ENCODE measurements at places on chromosomes 5 and 9.

- DNase-seq: no peak
- peaks cover 33% of the 10 kb centered on the region for H3K4me1 ChIP-seq
- peak overlapping the region; percentile 67 for H3K27ac ChIP-seq
- H3K36me3 ChIP-seq: no peaks in the 10 kb centered on the region
- H3K27me3 ChIP-seq: no peaks in the 10 kb centered on the region
- H3K4me3 ChIP-seq: no peak overlapping the region
Observed at GRCh38 chr9:136550439-136551289, 4.8 kb upstream of the NOTCH1 start.

- H3K27ac ChIP-seq: no peak overlapping the region
- H3K27me3 ChIP-seq: no peaks in the 10 kb centered on the region
- H3K4me1 ChIP-seq: peaks cover 17% of the 10 kb centered on the region
- H3K4me3 ChIP-seq: no peak overlapping the region
Observed at GRCh38 chr9:120382453-120382852, 197.5 kb downstream of the CDK5RAP2 start.

- no peaks in the 10 kb centered on the region for H3K4me1 ChIP-seq
- no peak for DNase-seq
- no peak overlapping the region for H3K4me3 ChIP-seq
- peaks cover 8% of the 10 kb centered on the region for H3K36me3 ChIP-seq
- H3K27ac ChIP-seq: no peak overlapping the region
- no peaks in the 10 kb centered on the region for H3K27me3 ChIP-seq
Observed at GRCh38 chr5:72347801-72348308, 27.7 kb downstream of the PTCD2 start.

GRCh38 chr5:98825582-98826375 is 52.3 kb downstream of the RGMB start:
- H3K4me3 ChIP-seq: no peak overlapping the region
- H3K4me1 ChIP-seq: no peaks in the 10 kb centered on the region
- no peaks in the 10 kb centered on the region for H3K27me3 ChIP-seq
- H3K36me3 ChIP-seq: no peaks in the 10 kb centered on the region

DNA sequence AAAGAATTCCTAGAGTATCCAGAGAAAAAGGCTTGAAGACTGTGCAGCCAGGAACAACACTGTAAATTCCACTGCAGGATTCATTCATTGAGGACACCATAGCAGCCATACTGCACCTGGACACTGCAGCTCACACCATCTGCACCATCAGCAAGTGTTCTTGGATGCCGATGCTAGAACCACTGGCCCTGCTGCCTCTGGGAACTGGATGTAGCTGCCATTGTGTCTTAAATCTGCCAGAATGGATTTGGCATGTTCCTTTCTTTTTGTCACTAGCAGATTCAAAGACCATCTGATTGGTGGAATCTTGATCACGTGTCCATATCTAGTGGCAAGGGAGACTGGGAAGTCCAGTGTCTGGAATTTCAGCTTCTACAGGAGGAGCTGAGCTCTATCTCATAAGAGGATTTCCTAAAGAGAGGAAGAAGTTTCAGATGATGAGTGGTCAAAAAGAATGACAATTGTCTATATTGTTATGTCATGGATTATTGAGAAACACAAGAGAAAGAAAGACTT is 278.3 kb upstream of the ANKRD55 start:
- H3K27ac ChIP-seq: no peak overlapping the region
- peaks cover 26% of the 10 kb centered on the region for H3K4me1 ChIP-seq
- no peak overlapping the region for H3K4me3 ChIP-seq

DNA sequence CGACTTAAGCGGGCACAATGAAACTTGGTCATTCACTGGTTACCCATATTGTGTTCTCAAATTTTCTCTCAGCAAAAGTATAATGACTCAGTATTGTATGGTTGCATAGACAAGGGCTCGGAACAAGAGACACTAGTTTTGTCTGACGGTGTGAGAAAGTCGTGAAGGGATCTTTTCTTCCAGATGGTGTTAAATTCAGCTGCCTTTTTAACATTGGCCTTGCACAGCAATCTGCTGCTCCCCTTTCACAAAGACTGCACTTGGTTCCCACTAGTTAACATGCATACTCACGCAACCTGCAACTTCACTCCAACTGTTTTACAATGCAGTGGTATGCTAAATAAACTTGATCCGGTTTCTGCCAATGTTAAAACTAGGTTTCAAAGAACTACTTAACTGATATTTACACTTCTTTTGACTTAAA is 219.2 kb downstream of the MEF2C start:
- H3K4me1 ChIP-seq: peaks cover 20% of the 10 kb centered on the region
- H3K27me3 ChIP-seq: no peaks in the 10 kb centered on the region
- H3K27ac ChIP-seq: no peak overlapping the region
- no peak overlapping the region for H3K4me3 ChIP-seq
- no peak for DNase-seq
- H3K36me3 ChIP-seq: no peaks in the 10 kb centered on the region

- H3K27ac ChIP-seq: no peak overlapping the region
- H3K4me3 ChIP-seq: no peak overlapping the region
- no peaks in the 10 kb centered on the region for H3K36me3 ChIP-seq
- DNase-seq: no peak
- no peaks in the 10 kb centered on the region for H3K4me1 ChIP-seq
Observed at GRCh38 chr9:12464910-12465512, 228.2 kb upstream of the TYRP1 start.

DNA sequence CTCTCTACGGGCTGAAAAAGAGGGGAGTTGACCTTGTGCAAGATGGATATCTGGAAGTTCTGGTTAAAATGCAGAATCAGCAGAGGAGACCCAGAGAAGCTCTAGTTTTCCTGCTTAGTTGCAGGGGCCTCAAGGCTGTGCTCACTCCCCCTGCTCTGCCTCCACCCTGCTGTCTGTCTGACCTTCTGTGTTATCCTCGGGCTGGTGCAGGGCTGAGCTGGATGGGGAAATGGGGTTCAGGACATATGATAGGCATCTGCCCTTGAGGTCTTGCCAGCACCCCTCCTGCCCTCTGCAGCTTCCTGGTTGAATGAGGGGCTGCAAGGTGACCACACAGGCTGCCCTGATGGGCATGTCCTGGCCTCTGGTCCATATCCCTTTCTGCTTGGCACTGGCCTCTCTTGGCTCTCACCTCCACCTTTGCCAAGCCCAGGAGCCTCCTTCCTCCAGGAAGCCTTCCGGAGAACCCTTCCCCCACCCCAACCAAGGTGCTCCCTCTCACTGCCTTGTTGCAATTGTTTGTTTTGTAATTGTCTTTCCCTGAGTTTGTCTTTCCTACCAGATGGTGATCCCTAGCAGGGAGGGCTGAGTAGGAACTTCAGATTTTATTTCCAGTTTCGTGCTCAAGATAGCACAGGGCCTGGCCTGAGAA is 1.3 kb downstream of the TMEM268 start:
- H3K4me3 ChIP-seq: no peak overlapping the region
- DNase-seq: no peak
- H3K36me3 ChIP-seq: no peaks in the 10 kb centered on the region

DNA sequence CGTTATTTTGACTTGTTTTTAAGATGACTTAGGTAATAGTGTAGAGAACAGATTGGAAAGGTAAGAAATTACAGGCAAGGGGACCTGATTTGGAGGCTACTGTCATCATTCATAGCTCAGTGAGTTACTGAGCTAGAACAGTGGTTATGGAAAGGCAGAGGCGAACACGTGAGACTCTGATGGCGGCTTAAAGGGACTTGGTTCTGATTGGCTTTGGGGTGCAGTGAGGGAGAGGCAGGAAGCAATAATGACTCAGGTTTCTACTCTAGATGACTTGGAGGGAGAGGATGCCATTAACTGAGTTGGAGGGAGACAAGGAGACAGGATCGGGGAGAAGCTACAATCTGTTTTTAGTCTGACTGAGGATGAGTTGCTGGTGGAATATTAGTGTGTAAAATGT is 3.0 kb downstream of the F2RL2 start:
- no peaks in the 10 kb centered on the region for H3K36me3 ChIP-seq
- H3K4me3 ChIP-seq: no peak overlapping the region
- no peak overlapping the region for H3K27ac ChIP-seq
- no peaks in the 10 kb centered on the region for H3K27me3 ChIP-seq
- no peak for DNase-seq

- no peak overlapping the region for H3K4me3 ChIP-seq
- no peaks in the 10 kb centered on the region for H3K36me3 ChIP-seq
- DNase-seq: peak; percentile 48
Observed at GRCh38 chr5:116135344-116135743, 50.5 kb downstream of the COMMD10 start.

GRCh38 chr9:91253488-91253887 is 108.2 kb downstream of the AUH start:
- no peaks in the 10 kb centered on the region for H3K27me3 ChIP-seq
- H3K27ac ChIP-seq: no peak overlapping the region
- no peaks in the 10 kb centered on the region for H3K36me3 ChIP-seq
- no peak for DNase-seq
- no peaks in the 10 kb centered on the region for H3K4me1 ChIP-seq

GRCh38 chr5:31477516-31477915 is 54.4 kb downstream of the DROSHA start:
- H3K4me1 ChIP-seq: no peaks in the 10 kb centered on the region
- H3K27me3 ChIP-seq: no peaks in the 10 kb centered on the region
- no peaks in the 10 kb centered on the region for H3K36me3 ChIP-seq
- no peak overlapping the region for H3K27ac ChIP-seq
- H3K4me3 ChIP-seq: no peak overlapping the region

GRCh38 chr5:142835540-142835939 is 65.4 kb downstream of the ARHGAP26 start:
- H3K27ac ChIP-seq: no peak overlapping the region
- no peak for DNase-seq
- no peak overlapping the region for H3K4me3 ChIP-seq
- no peaks in the 10 kb centered on the region for H3K36me3 ChIP-seq
- H3K27me3 ChIP-seq: no peaks in the 10 kb centered on the region
- peaks cover 17% of the 10 kb centered on the region for H3K4me1 ChIP-seq

- no peaks in the 10 kb centered on the region for H3K27me3 ChIP-seq
- no peak overlapping the region for H3K4me3 ChIP-seq
- no peaks in the 10 kb centered on the region for H3K36me3 ChIP-seq
- H3K4me1 ChIP-seq: peaks cover 39% of the 10 kb centered on the region
- no peak for DNase-seq
Observed at GRCh38 chr5:98775246-98776065, 2.0 kb downstream of the RGMB start.

DNA sequence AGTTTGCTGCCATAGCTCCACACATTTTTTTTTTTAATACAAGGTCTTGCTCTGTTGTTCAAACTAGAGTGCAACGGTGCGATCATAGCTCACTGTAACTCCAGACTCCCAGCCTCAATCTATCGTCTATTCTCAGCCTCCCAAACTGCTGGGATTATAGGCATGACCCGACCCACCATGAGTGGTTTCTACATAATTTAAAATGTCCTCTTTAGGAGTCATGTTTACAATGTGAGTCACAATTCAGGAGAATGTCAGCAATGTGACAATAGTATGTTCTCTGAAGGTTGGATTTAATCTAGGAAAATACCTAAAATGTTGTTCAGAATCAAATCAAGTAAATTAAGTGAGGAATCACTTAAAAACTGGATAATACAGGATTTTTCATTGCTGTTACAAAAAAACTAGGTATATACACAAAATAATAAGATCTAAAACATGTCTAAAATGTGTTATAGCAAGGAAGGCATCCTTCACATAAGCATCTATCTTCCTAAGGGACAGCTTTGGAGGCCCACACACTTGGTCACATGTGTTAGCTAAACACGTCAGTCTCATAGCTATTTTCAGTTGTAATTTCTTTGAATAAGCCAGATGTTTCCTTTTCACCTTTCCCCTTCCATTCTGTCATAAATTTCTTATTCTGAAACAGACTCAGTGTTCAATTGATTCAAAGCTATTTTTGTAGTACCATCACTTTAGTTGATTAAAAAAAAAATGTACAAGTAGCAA is 30.0 kb upstream of the ELAVL2 start:
- no peak for DNase-seq
- H3K36me3 ChIP-seq: no peaks in the 10 kb centered on the region
- no peak overlapping the region for H3K4me3 ChIP-seq
- no peaks in the 10 kb centered on the region for H3K4me1 ChIP-seq
- H3K27me3 ChIP-seq: no peaks in the 10 kb centered on the region

- H3K27ac ChIP-seq: no peak overlapping the region
- H3K27me3 ChIP-seq: no peaks in the 10 kb centered on the region
- no peaks in the 10 kb centered on the region for H3K4me1 ChIP-seq
- H3K36me3 ChIP-seq: no peaks in the 10 kb centered on the region
- no peak overlapping the region for H3K4me3 ChIP-seq
- DNase-seq: no peak
Observed at GRCh38 chr9:80791836-80792235, 897.5 kb downstream of the TLE1 start.

- H3K27me3 ChIP-seq: peaks cover 4% of the 10 kb centered on the region
- no peak for DNase-seq
- H3K36me3 ChIP-seq: no peaks in the 10 kb centered on the region
- no peak overlapping the region for H3K27ac ChIP-seq
Observed at GRCh38 chr5:144941-145340, 46.4 kb upstream of the LRRC14B start.

GRCh38 chr9:99375481-99375880 is 153.4 kb downstream of the SEC61B start:
- no peak for DNase-seq
- H3K27me3 ChIP-seq: no peaks in the 10 kb centered on the region
- H3K27ac ChIP-seq: no peak overlapping the region
- H3K4me3 ChIP-seq: no peak overlapping the region
- no peaks in the 10 kb centered on the region for H3K36me3 ChIP-seq
- no peaks in the 10 kb centered on the region for H3K4me1 ChIP-seq

- H3K27me3 ChIP-seq: no peaks in the 10 kb centered on the region
- no peaks in the 10 kb centered on the region for H3K4me1 ChIP-seq
- no peak for DNase-seq
- no peak overlapping the region for H3K27ac ChIP-seq
- H3K4me3 ChIP-seq: no peak overlapping the region
Observed at GRCh38 chr5:10685115-10685521, 75.9 kb downstream of the DAP start.

GRCh38 chr5:76622076-76622475 is 1.1 kb downstream of the F2RL2 start:
- H3K4me3 ChIP-seq: no peak overlapping the region
- no peaks in the 10 kb centered on the region for H3K4me1 ChIP-seq
- no peak overlapping the region for H3K27ac ChIP-seq
- no peaks in the 10 kb centered on the region for H3K36me3 ChIP-seq
- no peak for DNase-seq

DNA sequence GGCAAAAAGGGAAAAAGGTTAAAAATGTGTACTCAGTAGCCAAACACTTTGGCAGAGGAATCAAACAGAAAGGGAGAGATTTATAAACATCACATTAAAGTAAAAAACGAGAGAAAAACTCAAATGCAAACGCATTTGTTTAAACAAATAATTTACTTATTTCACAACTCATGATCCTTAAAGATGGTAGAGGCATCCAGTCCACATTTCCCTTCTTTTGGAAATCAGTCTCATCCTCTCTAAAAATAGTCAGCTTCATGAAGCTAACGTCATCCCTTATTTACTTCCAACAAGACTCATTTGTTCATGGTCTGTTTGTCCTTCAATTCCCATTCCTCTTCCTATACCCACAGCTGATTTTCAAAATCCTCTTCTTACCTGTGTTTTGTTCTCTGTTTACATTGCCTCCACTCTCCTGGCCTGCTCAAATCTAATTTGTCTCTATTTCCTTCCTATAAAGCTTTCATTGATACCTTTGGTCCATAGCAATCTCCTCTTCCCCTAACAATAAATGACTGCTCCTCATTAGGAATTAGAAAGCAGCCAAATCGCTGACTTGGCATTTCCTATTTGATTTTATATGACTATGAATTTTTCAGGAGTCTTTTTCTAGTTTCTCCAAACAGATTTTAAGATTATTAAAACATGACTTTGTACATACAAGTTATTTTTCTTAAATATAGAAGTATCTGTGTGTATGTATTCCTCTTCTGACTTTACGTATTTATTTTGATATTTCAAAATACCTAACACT is 805.3 kb downstream of the TLE1 start:
- H3K4me3 ChIP-seq: no peak overlapping the region
- DNase-seq: no peak
- no peaks in the 10 kb centered on the region for H3K4me1 ChIP-seq

All from adrenal gland (tissue), 19 donors.